Frontal cortex (tissue), 4 donors: ENCODE measurements at places on chromosomes 4 and X. TPM values are rescaled to one million over a fixed set of nuclear protein-coding genes. Genes with fewer than 3 reads are reported as not detected.

- no peak for DNase-seq
Measured at GRCh38 chr4:121717680-121718237, 21.0 kb upstream of the ANXA5 start.

DNA sequence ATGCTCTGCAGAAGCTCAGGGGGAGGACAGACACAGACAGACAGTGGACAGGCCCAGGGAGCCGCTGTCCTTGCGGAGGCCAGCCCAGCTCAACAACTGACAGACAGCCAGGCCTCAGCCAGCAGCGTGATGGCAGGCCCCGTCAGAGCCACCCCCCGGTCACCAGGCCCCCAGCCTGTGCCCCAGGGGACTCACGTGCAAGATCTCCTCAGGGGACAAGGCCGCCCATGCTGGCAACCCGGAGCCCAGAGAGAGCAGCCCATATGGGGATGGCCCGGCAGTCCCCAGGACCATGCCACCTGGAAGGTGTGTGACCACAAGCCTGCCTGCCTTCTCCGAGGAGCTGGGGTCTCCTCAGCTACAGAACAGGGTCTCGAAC is 28.0 kb upstream of the MXD4 start:
- DNase-seq, result no peak

DNA sequence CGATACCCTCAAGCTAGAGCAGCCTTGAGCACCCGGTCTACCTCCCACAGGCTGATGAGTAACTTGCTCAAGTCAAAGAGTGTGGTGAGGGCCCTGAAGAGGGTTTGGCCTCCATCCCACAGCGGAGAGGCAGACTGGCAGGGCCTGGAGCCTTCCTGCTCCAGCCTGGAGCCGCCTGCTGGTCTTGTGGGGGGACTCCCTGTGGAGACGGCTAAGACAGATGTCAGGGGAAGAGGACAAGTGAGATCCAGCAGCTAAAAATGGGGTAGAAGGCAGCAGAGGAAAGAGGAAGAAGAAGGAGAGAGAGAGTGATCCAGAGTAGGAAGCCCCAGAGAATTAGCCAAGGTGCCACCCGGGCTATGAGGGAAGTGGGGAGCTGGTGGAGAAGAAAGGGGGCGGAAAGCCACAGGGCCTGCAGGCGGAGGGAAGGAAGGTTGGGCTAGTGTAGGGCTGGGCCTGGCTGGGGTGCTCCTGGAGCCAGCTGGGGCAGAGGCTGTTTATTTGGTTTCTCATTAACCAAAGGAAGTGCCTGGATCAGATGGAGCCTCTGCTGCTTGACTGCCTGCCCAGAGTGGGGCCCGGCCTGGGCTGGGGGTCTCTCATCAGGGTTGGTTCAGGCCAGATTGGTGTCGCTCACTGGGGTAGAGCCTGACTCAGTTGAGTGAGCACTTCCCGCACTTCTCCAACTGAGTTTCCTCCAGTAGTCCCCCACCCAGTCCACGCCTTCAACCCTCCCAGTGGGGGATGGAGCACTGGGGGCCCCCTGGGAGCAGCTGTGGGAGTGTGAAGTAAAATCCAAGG is 14.2 kb downstream of the EFNB1 start:
- no peak for DNase-seq

DNA sequence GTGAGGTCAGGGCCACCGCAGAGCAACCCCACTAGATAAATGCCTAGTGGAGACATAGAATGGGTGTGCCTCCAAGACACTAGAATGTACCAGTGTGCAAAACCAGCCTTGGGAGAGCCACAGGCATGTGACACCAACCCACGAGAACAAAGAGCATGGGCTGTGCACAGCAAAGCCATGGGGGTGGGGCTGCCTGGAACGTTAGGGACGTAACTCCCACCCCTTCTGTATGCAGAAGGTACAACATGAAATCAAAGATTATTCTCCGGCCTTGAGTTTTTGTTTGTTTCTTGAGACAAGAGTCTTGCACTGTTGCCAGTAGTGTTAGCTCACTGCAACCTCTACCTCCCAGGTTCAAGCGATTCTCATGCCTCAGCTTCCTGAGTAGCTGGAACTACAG is 99.5 kb downstream of the MID1IP1 start:
- DNase-seq, result no peak

Gene JAKMIP1
- 28.9 TPM for total RNA-seq

DNA sequence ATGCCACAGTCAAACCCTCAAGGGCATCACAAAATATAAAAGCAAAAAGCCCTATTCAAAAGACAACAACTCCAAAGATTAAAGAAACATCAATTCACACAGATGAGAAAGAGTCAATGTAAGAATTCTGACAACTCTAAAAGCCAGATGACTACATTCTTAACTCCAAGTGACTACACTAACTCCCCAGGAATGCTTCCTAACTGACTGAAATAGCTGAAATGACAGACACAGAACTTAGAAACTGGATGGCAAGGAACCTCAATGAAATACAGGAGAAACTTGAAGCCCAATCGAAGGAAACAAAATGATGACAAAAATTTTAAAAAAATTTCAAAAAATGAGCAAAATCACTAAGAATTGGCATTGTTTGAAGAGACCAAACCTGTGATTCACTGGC is 1047.6 kb upstream of the PCDH10 start:
- DNase-seq, result no peak

Gene ARHGAP6
- 3.3 TPM for total RNA-seq

DNA sequence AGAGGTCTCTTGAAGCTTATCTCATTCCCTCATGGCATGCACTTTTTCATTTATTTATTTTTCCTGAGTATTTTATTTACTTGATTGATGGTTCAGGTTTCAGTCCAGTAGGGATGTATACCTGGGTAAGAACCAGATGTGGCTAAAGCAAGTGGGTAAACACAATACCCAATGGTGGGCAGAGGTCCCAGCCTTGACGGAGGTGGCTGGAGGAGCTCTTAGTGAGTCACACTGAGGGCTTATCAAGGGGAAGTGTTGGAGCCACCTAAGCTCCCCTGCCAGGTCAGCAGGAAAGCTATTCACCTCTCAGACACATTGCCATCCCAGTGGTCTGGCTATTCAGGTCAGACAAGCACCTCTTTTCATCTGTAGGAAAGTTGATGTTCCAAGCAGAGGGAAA is 236.2 kb upstream of the MAGEB16 start:
- DNase-seq, result no peak

Gene SLC6A14
- total RNA-seq, result not detected

DNA sequence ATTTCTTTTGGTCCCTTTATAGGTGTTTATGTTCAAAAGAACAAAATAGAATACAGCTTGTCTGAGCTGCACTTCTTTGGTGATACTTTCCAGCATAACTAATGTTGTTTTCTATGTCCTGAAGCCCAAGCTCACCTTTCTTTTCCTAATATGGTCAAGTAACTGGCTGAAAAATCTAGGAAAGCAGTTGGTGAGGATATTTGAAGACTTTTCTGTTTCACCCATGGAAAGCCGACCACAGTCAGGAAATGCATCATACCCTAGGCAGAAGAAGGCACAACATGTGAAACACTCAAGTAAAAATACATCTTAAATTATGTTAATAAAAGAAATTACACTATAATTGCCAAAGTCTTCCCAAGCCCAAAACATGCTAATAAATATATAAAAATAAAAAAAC is 337.0 kb downstream of the PDGFC start:
- no peak for DNase-seq

DNA sequence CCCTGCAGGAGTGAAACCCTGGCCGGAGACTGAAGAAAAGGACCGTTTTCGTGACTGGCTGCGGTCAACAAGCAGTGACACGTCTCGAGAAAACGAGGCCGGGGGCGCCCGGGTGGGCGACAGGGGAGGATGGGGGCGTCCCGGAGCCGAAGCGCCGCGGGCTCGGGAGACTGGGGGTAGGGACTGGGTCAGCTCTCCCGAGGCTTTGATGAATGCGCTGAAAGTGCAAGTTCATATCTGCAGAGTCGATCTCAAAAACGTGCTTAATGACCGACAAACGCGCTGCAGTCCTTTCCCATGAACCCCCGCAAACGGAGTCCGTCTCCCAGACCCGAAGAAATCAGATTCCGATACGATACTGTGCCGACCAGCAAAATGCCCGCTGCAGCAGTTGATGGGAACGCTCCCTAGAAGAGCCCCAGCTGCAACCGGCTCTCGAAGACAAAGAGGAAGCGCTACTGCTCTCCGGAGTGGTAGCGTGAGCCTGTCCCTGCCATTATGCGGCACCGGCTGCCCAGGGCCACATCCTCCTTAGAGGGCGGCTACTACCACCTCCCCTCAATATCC is 806 bp upstream of the CD99L2 start:
- DNase-seq, result peak; percentile 14

DNA sequence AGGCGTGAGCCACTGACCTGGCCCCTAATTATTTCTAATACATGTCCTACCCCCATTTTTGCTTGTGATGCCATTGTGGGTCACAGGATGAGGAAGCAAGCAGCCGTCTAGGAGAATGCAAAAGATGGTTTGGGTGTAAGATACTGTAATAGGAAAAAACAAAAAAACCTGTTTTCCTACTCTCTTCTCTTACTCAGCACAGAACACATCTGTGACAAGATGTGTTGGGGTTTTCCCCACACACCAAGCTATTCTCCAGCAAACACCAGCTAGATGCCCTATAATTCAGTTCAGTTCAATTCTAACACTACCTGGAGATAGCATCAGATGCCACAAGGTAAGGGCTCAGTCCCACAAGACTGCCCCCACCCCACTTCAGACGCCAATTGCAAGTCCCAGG is 15.3 kb upstream of the HPRT1 start:
- no peak for DNase-seq

DNA sequence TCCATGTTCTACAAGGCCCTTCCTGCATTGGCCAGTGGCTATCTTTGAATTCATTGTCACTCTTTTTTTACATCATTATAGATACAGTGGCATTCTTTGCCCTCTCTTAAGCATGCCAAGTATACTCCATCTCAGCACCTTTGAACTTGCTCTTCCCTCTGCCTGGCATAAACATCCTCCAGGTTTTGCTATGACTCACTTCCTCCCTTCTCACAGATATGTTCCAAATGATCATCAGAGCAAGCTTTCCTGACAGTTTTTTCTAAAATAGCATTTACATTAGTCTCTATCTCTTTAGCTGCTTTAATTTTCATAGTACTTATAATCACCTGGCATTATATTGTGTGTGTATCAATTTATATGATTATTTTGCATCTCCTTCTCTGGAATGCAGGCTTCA is 553.3 kb upstream of the MAGEB2 start:
- no peak for DNase-seq

GRCh38 chr4:62324215-62324614 is 1124.1 kb downstream of the ADGRL3 start:
- no peak for DNase-seq

DNA sequence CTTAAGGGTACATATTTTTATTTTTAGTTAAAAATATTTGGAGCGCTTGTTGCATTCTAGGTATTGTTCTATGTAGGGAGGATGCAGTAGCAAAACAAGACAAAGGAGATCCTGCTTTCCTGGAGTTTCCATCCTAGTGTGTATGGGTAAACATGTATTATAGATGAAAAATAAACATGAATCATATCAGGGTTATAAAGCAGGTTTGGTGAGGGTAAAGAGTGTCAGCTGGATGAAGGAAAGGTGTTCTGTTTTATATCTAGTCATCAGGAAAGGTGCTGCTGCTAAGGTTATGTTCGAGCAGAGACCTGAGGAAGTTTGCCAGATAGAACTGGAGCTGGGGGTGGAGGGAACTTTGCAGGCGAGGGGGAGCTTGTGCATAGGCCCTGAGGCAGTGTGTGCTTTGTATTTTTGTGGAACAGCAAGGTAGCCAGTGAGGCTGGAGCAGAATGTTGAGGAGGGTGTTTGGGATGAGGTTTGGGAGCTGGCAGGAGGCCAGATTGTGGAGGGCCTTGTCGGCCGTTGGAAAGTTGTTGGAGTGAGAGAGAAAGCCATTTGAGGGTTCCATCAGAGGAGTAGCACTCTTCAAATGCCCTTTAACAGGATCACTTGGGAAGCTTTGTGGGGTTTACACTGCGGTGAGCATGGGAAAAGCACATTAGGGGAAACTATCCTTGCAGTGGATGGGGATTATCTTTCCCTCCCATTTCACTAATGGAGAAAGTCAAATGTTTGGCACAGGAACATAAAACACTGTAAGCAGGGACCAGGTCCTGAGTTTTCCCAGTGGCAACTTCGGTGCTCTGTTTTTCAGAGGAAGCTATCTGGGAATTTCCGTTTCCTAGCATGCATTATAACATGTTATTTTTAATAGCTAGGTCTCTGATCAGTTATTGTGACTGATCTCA is 35.9 kb downstream of the AFF1 start:
- DNase-seq, result no peak

GRCh38 chr4:6008766-6009385 is 9.4 kb downstream of the C4orf50 start:
- no peak for DNase-seq

DNA sequence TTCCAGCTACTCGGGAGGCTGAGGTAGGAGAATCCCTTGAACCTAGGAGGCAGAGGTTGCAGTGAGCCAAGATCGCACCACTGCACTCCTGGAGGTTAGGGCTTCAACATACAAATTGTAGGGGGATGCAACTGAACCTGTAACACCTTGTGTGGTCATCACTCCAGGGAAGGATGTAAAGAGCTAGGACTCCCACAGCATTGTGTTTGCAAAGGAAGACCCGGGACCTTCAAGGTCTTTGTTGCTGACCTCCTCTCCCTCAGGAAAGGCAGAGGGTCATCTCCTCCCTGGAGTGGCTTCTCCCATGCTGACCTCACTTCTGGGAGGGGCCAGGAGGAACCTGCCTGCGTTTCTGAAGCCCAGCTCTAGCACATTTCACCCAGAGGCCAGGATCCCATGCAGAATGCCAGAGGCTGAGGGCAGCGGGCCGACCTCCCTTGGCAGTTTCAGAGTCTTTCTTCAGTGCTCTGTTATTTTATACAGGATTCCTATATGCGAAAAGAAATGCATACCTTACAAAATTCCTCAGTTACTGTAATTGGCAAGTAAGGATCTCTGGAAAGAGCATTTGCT is 80.2 kb downstream of the HTRA3 start:
- no peak for DNase-seq

- DNase-seq, result no peak
Measured at GRCh38 chr4:40688446-40689095, 58.9 kb upstream of the RBM47 start.

- DNase-seq, result no peak
Measured at GRCh38 chr4:177236886-177237285, 72.8 kb upstream of the NEIL3 start.

Gene FGFRL1
- total RNA-seq, result 2.0 TPM

DNA sequence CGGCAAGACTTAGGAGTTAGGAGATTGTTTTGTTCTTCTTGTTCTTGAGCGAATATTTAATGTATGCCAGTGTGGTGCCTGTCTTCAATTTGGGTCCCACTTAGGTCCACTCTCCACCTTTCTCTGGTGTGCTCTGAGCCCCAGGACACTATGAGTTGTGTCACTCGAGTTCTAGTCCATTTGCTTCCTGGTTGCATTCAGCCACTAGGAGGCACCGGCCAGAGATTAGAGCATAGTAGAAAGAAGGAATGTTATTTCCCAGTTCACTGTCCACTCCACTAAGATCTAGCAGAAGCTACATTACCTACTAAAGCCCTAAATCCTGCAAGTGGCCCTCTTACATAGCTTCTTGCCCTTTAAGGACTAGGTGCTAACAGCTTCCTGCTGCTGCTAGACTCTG is 326.9 kb downstream of the NAF1 start:
- no peak for DNase-seq

GRCh38 chr4:114423582-114423981 is 175.0 kb upstream of the UGT8 start:
- DNase-seq, result no peak
